ENCODE measurements at places on chromosomes 7 and 10.

DNA sequence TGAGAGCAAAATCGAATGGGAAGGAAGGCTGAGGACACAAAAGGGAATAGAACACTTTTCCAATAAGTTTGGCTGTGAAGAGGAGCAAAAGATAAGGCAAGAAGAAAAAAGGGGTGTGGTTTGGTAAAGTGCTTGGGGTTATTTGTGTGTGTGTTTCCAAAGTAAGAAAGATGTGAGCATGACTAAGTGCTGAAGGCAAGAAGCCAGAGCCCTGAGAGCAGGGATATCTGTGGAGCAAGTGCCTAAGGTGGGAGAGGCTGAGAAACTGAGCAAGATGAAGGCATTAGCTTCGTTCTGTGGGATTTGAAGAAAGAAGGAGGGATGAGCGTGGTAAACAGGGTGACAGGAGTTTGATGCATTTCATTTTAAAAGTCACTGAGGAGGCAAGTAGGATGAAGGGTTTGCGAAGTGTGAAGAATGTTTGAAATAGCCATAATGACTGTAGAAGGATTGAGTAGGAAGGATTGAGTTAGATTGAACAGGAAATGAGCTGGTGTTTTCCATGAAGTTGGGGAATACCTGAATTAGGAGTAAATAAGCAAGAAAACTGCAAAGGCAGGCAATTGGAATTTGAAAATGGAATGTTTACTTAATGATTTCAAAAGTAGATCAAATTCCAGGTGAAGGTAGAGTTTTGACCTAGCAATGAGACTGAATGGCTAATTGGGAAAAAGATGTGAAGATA, 19.9 kb upstream of the SP4 start:
- DNase-seq: no peak

GRCh38 chr10:97063983-97064837, 121.5 kb downstream of the SLIT1 start:
- DNase-seq: no peak

DNA sequence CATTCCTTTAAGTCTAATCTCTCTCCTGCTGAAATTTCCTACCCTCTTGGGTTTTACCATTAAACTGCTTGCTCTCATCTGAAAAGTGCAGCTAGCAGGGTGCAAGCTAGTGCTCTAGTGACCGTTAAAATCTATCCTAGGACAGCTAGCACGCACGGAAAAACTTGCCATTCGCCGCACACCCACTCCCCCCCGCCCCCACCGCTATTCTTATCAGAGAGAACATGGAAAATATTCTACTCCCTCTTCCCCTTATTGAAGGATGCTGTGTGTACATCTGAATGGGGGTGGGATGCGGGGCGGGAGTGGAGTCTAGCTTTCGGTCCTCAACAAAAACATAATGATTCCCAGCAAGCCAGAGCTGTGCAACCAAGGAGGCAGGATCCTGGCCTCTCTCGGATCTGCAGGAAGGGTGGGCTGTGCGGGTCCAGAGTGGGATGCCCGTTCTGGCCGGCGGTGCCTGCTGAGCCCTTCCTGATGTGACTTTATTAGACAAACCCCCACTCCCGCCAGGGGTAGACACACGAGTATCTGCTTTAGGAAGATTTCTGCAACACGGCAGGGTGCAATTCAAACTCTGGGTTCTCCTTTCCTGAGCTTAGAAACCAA, 1.1 kb upstream of the ADRA2A start:
- no peak for DNase-seq

- DNase-seq: peak; percentile 66
These were observed 52.0 kb downstream of the JAZF1 start for GRCh38 chr7:28128608-28129007.

- no peak for DNase-seq
These were observed 1177.7 kb upstream of the AUTS2 start for GRCh38 chr7:68420342-68421192.

DNA sequence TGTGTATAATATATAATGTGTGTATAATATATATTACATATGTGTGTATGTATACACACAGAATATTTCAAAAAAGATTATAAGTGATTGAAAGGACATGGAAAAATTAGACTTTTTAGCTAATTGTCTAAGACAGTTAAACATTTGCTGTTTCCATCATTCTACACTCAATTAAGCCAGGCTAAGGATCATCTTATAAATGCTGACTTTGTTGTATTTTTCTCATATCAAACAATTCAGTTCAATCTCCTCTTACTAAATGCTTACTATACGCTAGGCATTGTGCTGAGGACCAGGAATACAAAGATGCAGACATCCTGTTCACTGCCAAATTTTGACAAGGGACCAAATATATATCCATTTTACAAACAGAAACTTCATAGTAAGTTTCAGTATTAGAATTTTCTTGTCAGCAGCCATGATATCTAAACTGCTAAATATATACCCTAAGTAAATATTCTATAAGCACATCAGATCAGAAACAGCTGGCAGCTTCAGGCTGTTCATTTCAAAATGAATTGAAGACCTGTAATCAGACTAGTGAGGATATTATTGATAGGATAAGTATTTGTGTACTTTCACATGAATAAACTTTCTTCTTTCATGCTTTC, 10.3 kb upstream of the LRRN3 start:
- no peak for DNase-seq

DNA sequence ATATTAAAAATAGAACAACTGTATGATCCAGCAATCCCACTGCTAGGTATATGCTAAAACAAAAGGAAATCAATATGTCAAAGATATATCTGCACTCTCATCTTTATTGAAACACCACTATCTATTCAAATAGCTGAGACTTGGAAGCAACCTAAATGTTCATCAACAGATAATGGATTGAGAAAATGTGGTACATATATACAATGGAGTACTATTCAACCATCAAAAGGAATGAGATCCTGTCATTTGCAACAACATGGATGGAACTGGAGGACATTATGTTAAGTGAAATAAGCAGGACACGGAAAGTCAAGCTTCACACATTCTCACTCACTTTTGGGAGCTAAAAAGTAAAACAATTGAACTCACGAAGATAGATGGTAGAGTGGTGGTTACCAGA, 610.1 kb upstream of the SEMA3D start:
- DNase-seq: no peak

DNA sequence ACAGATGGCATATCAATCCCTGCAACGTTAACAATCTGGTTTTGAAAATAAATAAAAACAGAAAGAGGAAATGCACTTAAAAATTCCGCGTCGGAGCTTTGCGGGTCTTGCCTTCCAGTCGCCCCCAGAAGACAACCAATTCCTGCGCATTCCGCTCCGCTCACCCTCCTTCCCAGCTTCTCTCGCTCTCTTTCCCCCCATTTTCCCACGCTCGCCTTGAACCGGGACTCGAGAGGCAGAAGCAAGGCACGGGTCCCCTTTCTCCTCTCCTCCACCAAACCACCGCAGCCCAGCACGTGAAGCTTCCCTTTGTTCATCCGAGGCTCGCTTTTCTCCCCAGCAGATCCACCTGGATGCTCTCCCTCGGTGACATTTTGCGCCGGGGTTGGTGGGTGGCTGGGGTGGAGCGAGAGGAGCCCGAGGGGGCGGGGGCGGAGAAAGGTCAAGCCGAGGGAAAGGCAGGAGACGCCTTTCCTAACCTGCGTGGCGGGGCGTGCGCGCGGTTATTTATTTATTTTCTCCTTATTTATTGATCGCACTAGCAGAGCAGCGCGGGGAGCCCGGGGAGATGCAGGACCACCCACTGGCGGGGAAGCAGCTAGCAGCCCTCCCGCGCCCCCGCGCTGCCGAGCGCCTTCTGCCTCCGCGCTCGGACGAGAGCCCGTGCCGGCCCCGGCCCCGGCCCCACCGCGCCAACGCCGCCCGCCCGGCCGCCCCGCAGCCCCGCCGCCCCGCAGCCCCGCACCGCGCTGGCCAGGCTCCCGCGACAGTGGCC, at the start of gene KCND2:
Gene KCND2 (plus strand): TSS at position 475 of the 775 bp plus-strand sequence.
- peak; percentile 37 for DNase-seq

- peak; percentile 50 for DNase-seq
These were observed 94.8 kb upstream of the TARP start for GRCh38 chr7:38368191-38368605.

- DNase-seq: no peak
These were observed 217.0 kb downstream of the MAGI2 start for GRCh38 chr7:79236352-79237028.

DNA sequence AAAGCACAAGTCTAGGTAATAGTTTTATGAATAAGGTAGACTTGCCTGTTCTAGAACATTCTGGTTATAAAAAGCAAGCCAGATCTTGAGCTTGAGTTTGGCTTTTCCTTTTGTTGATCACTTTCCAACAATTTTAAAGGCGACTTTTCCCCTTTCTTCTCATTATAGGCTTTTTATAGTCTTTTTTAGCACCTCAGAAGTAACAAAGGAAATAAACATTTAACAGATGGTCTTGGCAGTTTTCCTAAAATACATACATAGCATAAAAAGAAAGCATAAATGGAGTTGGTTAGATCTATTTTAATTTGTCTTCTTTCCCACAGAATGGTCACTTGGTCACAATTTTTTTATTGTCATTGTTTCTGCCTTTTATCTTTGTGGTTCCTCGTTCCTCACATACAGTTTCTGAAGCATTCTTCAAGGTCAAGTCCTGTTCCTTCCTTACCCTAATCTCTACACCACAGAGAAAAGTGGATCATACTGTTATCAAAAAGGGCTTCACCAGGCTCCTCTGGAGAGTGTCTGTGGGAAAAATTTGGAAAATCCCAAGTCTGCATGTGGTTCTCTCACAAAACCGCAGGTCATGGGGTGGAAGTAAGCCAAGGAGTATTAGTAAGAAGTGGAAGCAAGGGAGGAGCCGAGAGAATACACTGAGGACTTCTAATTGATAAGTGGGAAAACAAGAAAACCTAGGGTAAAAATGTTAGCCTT, 31.3 kb downstream of the THNSL1 start:
- peak; percentile 98 for DNase-seq

- no peak for DNase-seq
These were observed 202.6 kb downstream of the BUB3 start for GRCh38 chr10:123356799-123357198.

GRCh38 chr10:86188326-86188725, 178.3 kb downstream of the GRID1 start:
- no peak for DNase-seq

DNA sequence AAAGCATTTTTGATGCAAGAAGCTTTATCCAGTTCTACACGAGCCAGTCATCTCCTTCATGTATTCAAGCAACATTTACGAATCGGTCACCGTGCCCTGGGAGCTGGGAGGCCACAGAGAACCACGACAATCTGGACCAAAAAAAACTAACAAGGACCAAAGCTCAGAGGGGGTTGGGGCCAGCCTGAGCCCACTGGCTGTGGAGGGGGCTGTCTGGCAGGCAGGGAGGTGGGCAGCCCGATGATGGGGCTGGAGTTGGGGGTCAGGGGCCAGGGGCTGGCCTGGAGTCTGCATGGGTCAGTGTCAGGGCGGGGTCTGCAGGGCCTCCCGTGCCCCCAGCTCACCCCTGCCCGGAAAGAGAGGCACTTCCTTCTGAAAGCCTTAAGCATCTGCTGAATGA, 12.5 kb upstream of the GRIFIN start:
- DNase-seq: no peak

DNA sequence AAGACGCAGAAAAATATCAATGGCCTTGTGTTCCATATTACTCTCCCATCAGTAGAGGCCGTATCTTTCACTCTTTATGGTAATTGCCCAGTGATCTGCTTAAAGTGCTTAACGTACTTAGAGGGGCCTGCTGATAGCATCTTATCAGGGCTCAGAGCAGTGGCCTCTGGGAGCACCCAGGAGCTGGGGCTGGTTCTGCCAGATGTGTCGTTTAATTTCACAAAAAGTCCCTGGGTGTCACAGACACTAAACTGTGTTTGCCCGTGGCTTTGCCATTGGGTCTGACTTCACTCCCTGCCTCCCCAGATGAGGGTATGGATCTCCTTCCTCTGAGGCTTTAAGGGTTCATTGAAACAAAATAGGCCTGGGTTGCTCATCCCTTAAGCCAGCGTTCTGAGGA, 435.3 kb downstream of the GATA3 start:
- no peak for DNase-seq

GRCh38 chr7:1977876-1978441, 254.8 kb downstream of the MAD1L1 start:
- no peak for DNase-seq

GRCh38 chr7:16779051-16779450, 25.5 kb downstream of the TSPAN13 start:
- no peak for DNase-seq

DNA sequence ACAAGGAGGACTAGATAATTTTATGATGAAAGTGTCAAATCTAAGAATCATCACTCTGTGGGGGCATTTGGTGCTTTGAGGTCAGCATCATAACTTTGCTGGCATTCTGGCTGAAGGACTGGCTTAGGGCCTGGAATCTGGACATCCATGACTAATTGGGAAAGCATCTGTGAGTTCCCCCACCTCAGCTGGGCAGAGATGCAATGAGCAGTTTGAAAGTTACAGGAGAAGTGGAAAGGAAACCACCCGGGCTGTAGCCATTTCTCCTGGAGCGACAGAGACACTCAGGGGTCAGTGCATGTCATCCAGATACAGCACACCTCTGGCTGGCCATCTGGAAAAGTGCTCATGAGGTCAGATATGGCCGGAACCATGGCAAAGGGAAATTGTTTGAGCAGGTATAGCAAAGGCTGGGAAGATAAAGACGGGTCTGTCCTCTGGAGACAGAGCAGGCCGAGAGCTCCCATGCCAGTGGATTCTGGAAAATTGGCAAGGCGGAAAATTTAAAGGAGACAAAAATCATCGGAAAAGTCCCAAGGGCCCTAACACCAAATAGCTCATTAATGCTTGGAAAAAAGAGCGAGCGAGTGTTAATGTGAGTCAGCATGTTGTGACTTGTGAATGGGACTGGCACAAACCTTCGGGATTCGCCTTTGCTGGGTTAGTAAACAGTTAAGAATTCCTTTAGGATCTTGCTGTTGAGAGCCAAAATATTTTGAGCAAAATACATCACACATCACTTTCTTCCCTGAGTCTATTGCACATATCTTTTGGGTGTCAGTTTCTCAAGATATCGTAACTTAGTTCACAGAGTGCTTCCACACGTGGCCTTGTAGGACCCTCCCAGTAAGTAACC, 188.4 kb upstream of the AGK start:
- DNase-seq: peak; percentile 76

DNA sequence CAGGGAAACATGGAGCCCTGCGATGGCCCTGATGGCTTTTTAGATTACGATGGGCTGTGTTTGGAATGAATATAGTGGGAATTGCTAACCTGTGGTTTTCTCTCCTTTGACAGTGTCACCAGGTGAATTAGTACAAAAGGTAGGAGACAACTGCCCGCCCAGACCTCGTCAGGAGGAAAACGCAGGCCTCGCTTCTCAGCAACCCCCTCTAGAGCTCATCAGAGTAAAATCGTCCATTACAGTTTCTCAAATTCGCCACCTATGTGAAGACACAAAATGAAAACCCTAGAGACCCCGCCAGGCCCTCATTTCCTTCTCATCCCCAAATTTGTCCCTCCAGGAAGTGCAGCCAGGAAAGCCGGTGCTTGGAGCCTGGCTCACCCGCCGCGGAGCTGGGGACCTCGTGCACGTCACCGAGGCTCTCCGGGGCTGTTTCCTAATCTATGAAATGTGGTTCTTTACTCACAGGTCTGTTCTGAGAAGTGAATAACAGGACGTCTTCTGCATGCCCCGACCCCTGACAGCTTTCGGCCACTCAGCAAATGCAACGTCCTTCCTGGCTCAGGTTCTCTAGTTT, 143.7 kb downstream of the VIPR2 start:
- no peak for DNase-seq

- DNase-seq: no peak
These were observed 15.6 kb downstream of the LAT2 start for GRCh38 chr7:74225400-74225799.
